ENCODE measurements at places on chromosomes 6 and 20.

GRCh38 chr20:34473262-34473883, 42.8 kb upstream of the DYNLRB1 start:
- DNase-seq = peak; percentile 63

DNA sequence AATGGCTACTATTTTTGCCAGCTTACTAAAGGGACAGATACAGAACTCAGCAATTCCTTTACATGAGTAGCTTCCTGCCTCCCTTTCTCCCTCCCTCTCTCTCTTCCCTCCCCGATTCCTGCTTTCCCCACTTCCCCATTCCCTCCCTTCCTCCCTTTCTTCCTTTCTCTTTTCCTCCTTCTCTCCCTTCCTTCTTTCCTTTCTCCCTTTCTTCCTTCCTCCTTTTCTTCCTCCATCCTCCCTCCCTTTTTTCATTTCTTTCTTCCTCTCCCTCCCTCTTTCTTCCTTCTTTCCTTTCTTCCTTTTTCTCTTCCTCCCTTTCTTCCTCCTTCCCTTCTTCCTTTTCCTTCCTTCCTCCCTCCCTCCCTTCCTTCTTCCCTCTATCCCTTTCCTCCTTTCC, 178.1 kb downstream of the RNF144B start:
- no peak for DNase-seq

DNA sequence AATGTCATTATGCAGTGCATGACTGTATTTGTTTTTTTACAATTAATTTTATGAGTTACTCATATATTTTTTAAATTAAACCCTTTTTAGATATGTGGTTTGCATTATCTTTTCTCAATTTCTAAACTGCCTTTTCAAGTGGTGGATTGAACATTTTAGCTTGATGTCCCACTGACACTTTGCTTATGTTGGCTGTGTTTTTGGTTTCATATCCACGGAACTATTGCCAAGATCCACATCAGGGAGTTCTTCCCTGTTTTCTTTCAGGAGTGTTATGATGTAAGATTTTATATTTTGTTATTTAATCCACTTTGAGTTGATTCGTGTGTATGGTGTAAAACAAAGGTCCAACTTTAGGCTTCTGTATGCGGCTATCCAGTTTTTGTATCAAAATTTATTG, 1144.9 kb upstream of the EYS start:
- no peak for DNase-seq

GRCh38 chr6:1379788-1380147, 9.6 kb upstream of the FOXF2 start:
- DNase-seq = no peak

- DNase-seq = no peak
These were observed 147.3 kb upstream of the BMP5 start for GRCh38 chr6:56022678-56023077.

DNA sequence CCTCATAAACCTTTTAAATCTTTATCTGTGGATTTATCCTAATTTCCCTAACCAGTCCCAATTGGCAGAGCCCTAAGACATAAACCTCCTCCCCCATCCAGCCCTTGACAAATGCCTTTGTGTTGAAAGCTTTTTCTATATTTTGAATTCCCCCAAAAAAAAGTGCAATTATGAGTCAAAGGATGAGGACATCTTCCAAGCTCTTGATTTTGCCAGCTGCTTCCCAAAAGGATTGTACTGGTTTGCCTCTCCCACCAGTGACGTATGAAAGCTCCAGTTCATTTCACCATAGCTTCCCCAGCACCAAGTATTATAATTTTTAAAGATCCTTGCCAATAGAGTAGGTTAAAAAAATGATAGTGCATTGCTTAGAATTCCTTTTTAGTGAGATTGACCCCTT, 38.9 kb downstream of the SIRPA start:
- DNase-seq = peak; percentile 92

DNA sequence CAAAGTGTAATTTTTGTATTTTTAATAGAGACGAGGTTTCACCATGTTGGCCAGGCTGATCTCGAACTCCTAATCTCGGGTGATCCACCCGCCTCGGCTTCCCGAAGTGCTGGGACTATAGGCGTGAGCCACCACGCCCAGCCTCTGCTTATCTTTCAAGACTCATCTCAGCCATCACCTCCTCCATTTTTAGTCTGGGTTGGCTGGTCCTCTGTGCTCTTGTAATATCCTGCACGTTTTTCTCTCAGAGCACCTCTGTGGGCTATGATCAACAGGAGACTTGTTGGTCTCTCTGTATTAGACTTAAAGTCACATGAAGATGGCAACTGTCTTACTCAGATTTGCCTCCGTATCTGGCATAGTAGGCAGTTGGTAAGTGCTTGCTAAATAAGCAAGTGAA, 7.6 kb downstream of the NOTCH4 start:
- no peak for DNase-seq

GRCh38 chr6:137536104-137536773, 42.0 kb upstream of the OLIG3 start:
- no peak for DNase-seq

DNA sequence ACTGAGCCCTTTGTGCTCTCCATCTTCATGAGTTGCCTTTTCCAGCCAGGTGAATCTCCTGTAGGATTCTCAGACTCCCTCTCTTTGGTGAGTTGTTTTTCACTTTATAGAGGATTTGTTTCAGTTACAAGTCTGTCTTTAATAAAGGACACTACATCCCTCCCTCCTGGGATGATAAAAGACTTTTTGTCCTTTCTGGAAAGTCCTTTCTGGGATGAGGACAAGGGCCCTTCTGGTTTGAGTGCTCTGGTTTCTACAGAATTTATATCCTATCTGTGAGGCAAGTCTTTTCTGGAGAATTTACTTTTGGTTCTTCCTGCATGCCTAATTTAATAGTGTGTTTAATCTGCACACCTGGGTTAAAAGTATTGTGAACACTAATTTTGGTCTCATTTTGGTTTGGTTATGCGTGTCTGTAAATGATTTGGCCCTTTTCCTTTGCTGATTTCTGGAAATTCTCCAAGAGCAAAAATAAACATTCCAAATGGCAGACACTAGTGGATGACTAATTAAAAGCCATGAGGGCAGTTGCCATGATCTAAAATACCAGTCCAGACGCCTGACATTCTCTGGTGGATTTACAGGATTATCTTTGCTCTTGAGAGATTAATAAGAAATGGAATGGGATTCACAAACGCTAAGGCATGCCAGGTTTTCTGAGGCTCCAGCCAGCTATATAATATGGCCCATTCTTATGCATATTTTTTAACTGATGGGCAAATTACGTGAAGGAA, 44.8 kb downstream of the TCP11 start:
- no peak for DNase-seq

GRCh38 chr20:41299899-41300298, 17.6 kb downstream of the ZHX3 start:
- no peak for DNase-seq

- DNase-seq = no peak
These were observed 6.0 kb upstream of the RAB44 start for GRCh38 chr6:36691612-36692011.

DNA sequence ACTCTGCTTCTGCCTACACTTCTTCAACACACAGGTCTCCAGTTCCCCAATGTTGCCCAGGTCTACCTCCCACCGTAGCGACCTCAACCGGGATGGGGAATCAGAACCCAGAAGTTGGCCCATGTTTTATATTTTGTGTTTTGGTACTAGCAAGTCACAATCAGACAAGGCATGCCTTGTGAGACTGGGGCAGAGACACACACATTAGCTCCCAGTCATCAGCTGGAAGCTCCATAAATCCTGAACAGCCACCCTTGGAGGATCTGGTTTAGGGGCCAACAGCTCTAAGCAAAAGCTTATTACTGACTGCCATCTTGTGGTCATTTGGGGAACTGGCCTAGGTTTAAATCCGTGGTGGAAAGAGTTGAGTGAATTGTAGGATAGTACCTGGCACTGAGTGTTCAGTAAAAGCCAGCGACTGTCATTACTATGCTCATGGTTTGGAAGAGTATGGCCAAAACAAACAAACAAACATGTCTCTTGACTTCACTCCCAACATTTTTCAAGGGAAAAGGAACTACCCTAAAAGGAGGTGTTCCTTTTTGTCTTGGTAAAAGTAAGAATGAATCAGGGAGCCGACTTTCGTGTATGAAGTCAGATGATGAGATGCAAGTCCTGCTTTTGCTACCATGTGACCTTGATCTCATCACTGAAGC, 40.5 kb downstream of the PIM1 start:
- DNase-seq = peak; percentile 87

GRCh38 chr20:35006009-35006408, 50.3 kb downstream of the MYH7B start:
- DNase-seq = no peak

DNA sequence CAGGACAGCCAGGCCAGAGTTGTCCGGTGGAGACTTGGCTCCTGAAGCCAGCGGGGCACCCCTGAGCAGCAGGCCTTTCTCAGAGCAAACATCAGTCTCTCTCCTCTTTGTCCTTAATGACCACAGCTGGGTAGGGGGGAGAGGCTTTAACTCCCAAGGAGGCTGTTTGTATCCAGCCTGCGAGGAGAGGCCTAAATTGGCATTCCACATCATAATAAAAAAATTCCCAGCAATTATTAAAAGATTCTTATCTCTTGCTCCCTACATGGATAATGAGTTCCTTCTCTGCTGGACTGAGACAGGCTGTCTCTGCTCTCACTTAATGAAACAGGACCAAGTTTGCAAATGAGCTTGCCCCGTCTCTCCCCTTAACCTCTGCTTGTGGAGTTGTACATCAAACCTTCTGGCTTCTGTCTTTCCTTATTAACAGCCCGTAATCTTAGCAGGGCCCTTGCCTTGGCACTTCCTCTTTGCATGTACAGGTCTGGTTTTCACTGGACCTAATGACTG, 838.2 kb downstream of the MAFB start:
- no peak for DNase-seq

- no peak for DNase-seq
These were observed 56.8 kb upstream of the MTRF1L start for GRCh38 chr6:153059311-153059710.

DNA sequence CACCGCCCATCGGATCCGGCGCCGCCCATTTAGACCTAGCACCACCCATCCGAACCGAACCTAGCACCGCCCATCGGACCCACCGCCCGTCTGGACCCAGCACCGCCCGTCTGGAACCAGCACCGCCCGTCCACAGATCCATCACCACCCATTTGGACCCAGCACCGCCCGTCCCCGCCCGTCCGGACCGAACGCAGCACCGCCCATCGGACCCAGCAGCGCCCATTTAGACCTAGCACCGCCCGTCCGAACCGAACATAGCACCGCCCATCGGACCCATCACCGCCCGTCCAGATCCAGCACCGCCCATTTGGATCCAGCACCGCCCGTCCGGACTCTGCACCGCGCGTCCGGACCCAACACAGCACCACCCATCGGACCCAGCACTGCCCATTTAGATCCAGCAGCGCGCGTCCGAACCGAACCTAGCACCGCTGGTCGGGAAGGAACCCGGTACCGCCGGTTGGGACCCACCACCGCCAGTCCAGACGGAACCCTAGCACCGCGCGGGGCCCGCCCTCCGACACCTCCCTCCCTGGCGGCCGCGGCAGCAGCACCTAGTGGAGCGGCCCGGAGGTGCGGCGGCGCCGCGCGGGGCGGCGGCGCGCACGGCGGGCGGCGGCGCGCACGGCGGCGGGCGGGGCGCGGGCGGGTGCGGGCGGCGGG, 348 bp upstream of the AFDN start:
- DNase-seq = peak; percentile 54

- DNase-seq = no peak
These were observed 15.4 kb downstream of the CST7 start for GRCh38 chr20:24964506-24964840.

- DNase-seq = no peak
These were observed 6.9 kb downstream of the TXNDC5 start for GRCh38 chr6:7903673-7904072.

DNA sequence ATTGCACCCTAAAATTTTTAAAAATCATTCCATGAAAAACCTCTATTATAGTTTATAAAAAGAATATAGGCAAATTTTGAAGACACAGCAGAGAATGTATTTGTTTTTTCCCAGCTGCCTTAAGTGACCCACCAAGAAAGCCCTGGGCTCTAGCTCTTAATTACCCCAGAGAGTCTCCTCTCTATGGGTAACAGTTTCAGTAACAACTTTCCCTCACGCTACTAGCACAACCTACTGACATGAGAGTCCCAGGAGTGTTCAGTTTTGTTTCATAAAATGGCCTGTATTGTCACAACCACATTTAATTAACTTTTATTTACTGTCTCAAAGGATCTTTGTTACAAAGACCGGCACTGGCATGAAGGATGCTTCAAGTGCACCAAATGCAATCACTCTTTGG, 41.5 kb downstream of the FHL5 start:
- DNase-seq = no peak

- DNase-seq = no peak
These were observed 152.7 kb upstream of the SYNDIG1 start for GRCh38 chr20:24316731-24317130.

GRCh38 chr20:51634257-51634656, 91.7 kb upstream of the NFATC2 start:
- peak; percentile 18 for DNase-seq

Data from suppressor macrophage treated with lipopolysaccharide for 1 hour (primary cell).